ENCODE measurements at places on chromosomes 3 and 15.

GRCh38 chr3:187447737-187448136 lies 79.6 kb downstream of the RTP4 start:
- H3K27ac ChIP-seq, result no peak overlapping the region
- no peaks in the 10 kb centered on the region for H3K36me3 ChIP-seq
- DNase-seq, result no peak
- H3K4me1 ChIP-seq, result no peaks in the 10 kb centered on the region
- no peak overlapping the region for H3K4me3 ChIP-seq
- H3K27me3 ChIP-seq, result peaks cover 7% of the 10 kb centered on the region

DNA sequence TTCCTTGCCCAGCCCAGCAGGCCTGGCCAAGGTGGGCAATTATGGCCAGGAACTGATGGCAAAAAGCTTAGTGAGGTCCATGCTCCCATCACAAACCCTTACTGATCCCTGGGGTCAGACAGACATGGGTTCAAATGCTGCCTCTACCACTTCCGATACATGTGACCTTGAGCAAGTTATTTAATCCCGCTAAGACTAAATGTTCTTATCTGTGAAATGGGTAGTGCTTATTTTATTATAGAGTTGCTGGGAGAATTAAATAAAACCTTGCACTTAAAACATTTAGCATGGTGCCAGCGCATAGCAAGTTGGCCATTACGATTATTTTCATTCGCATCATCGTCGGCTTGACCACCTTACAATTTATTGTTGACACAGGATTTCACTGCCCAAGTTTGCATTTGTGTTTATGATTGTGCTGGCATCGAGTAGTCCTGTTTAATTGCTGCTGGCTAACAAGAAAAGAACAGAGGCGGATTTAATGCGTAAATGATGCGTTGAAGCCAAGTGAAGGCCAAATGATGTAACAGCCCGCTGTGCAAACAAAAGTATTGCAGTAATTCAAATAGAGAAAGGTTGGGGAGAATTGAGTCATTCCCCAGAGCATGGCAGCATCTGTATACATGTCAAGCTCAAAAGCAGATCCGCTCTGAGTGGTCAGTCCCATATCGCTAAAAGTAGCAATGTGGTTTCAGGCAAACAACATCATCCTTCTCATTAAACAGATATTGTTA lies 7.3 kb upstream of the FURIN start:
- H3K36me3 ChIP-seq, result peaks cover 6% of the 10 kb centered on the region
- peak overlapping the region; percentile 73 for H3K27ac ChIP-seq
- DNase-seq, result peak; percentile 49

DNA sequence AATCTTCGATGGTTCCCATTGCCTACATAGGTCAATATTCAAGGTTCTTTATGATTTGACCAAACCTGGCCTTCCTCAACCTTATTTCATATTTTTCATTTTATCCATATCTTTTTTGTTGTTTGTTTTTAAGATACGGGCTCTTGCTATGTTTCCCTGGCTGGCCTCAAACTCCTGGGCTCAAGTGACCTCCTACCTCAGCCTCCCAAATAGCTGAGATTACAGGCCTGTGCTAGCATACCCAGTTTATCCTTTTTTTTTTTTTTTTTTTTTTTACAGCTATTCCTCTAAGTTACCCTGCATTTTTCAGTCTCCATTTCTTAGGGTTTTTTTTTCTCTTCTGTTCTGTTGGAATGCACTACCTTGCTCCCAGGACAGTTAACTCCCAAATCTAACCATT lies 14.5 kb downstream of the ZNF609 start:
- peaks cover 25% of the 10 kb centered on the region for H3K4me1 ChIP-seq
- H3K27me3 ChIP-seq, result no peaks in the 10 kb centered on the region
- H3K36me3 ChIP-seq, result peaks cover 11% of the 10 kb centered on the region
- DNase-seq, result no peak

- H3K36me3 ChIP-seq, result peaks cover 13% of the 10 kb centered on the region
- H3K4me3 ChIP-seq, result no peak overlapping the region
- DNase-seq, result no peak
- peaks cover 12% of the 10 kb centered on the region for H3K4me1 ChIP-seq
- no peaks in the 10 kb centered on the region for H3K27me3 ChIP-seq
Measured at GRCh38 chr3:67551361-67552016, 102.9 kb downstream of the SUCLG2 start.

DNA sequence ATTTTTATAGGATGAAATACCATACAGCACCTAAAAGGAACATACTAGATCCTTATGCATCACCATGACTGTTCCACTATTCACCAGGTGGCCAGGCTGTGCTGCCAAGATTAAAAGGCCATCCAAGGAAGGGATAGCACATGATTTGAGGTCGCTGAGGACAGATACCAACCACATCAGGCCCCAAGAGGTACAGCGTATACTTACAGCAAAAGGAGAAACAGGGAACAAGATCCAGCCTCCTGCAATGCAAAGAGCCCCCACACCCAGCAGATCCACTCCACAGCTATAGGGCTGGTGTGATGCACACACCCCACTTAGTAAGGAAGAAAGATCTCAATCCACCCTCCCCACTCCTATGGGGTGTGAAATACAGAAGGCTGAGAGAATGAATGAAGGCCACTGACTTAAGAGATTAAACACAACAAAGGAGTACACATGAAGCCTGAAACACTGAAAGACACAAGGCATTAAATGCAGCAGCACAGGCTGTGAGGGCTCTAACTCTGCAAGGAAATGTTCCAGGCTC lies 32.0 kb upstream of the ZNF445 start:
- peaks cover 6% of the 10 kb centered on the region for H3K36me3 ChIP-seq
- H3K4me3 ChIP-seq, result peak overlapping the region; percentile 98
- no peak for DNase-seq
- H3K27ac ChIP-seq, result peak overlapping the region; percentile 93
- H3K27me3 ChIP-seq, result no peaks in the 10 kb centered on the region

GRCh38 chr3:104066658-104067057 lies 1300.1 kb upstream of the ALCAM start:
- no peak for DNase-seq
- no peaks in the 10 kb centered on the region for H3K27me3 ChIP-seq
- H3K4me1 ChIP-seq, result no peaks in the 10 kb centered on the region

- no peak for DNase-seq
- peaks cover 18% of the 10 kb centered on the region for H3K27me3 ChIP-seq
- H3K4me3 ChIP-seq, result no peak overlapping the region
- H3K36me3 ChIP-seq, result no peaks in the 10 kb centered on the region
Measured at GRCh38 chr3:120443626-120444123, 7.1 kb downstream of the FSTL1 start.

DNA sequence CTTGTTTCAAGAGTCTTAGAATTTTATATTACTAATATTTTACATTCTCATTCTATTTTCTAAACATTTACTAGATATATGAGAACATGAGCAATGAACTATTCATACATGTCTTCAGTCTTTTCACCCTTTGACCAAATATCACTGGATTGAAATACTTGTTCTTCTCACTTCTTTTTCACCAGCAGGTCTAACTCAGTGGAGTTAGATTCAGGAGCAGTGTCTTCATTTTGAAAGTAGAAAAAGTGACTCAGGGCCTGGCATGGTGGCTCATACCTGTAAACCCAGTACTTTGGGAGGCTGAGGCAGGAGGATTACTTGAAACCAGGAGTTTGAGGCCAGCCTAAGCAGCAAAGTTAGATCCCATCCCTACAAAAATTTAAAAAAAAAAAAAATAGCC lies 70.8 kb downstream of the USP13 start:
- H3K36me3 ChIP-seq, result no peaks in the 10 kb centered on the region
- no peak for DNase-seq
- H3K4me1 ChIP-seq, result peaks cover 5% of the 10 kb centered on the region
- H3K27me3 ChIP-seq, result no peaks in the 10 kb centered on the region
- no peak overlapping the region for H3K4me3 ChIP-seq

GRCh38 chr3:127915115-127915936 lies at the start of gene KBTBD12:
TSS of gene KBTBD12 (plus strand) at chr3:127915232. CDS start at chr3:127923062, 7,830 bp downstream.
- peaks cover 46% of the 10 kb centered on the region for H3K27me3 ChIP-seq
- H3K4me1 ChIP-seq, result no peaks in the 10 kb centered on the region
- H3K36me3 ChIP-seq, result no peaks in the 10 kb centered on the region
- H3K4me3 ChIP-seq, result peak within 1 kb of the TSS; percentile 44

DNA sequence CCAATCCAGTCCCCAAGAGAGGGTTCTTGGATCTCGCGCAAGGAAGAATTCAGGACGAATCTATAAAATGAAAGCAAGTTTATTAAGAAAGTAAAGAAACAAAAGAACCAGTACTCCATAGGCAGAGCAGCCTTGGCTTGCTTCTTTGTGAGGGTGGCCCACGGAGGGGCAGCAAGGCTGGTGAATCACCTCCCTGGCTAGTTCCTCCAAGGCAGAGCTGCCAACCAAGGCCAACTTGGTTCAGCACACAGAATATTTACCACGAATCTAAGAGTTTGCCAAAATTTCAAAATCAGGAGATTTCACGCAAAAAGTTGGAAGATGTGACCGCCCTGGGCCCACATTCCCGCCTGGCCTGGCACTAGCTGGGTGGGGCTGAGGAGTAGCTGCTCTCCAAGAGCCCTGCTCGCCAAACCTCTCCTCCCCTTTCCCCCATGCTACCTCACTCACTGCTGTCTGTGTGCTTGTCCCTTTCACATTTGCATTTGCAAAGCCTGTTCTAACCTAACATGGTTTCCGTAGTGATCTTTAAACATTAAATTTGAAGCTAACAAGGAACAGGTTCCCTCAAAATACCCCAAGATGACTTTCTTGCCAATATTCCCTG lies 26.2 kb upstream of the DCUN1D1 start:
- H3K4me3 ChIP-seq, result no peak overlapping the region
- no peak overlapping the region for H3K27ac ChIP-seq
- H3K4me1 ChIP-seq, result no peaks in the 10 kb centered on the region

DNA sequence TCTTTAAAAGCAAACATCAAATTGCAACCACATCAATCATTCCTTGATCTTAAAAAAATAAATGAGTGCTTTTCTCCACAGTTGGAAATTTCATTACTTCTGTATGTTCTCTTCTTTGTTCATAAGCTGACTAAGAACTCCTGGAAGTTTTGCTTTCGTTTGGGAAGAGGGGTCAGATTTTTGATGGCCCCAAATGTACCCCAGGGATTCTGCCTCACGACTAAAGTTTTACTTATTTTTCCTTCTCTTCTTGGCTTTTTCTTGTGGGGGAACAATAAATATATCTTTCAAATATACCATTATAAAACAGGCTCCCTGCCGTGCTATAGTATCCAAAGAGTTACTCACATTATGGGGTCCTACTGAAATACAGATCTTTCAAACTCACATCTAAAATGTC lies 215.0 kb upstream of the CDIN1 start:
- H3K27ac ChIP-seq, result no peak overlapping the region
- no peak overlapping the region for H3K4me3 ChIP-seq
- H3K4me1 ChIP-seq, result no peaks in the 10 kb centered on the region
- H3K36me3 ChIP-seq, result no peaks in the 10 kb centered on the region
